ENCODE measurements at places on chromosomes 2 and 18. TPM values are rescaled to one million over a fixed set of nuclear protein-coding genes. Genes with fewer than 3 reads are reported as not detected.

UGT1A5 gene
- polyA plus RNA-seq: not detected

ARHGEF4 gene
- polyA plus RNA-seq: 6.5 TPM

PCARE gene
- 0.48 TPM for polyA plus RNA-seq

MYO5B gene
- polyA plus RNA-seq: 25.8 TPM

MATN3 gene
- 4.0 TPM for polyA plus RNA-seq

CROCC2 gene
- polyA plus RNA-seq: 0.13 TPM

MZT2A gene
- 51.8 TPM for polyA plus RNA-seq

BOD1L2 gene
- not detected for polyA plus RNA-seq

TXNDC2 gene
- polyA plus RNA-seq: 0.10 TPM

STARD6 gene
- polyA plus RNA-seq: 0.35 TPM

MC5R gene
- 0.16 TPM for polyA plus RNA-seq

L3MBTL4 gene
- 5.3 TPM for polyA plus RNA-seq

ABCG5 gene
- 0.39 TPM for polyA plus RNA-seq

AQP12A gene
- polyA plus RNA-seq: 1.6 TPM

PRLH gene
- not detected for polyA plus RNA-seq

RNU2-63P gene
- polyA plus RNA-seq: not detected

HAAO gene
- 37.2 TPM for polyA plus RNA-seq

TGFA gene
- 18.9 TPM for polyA plus RNA-seq

ANKRD29 gene
- polyA plus RNA-seq: 0.59 TPM

PLCD4 gene
- 9.0 TPM for polyA plus RNA-seq
